Stimulated activated CD8-positive, alpha-beta memory T cell treated with anti-CD3 and anti-CD28 coated beads, Interleukin-4, amount 100 ng/mL, for 48 hours (primary cell): ENCODE measurements at places on chromosomes 2 and 18.

GRCh38 chr2:151085181-151085611, 176.5 kb downstream of the RBM43 start:
- no peak for DNase-seq

DNA sequence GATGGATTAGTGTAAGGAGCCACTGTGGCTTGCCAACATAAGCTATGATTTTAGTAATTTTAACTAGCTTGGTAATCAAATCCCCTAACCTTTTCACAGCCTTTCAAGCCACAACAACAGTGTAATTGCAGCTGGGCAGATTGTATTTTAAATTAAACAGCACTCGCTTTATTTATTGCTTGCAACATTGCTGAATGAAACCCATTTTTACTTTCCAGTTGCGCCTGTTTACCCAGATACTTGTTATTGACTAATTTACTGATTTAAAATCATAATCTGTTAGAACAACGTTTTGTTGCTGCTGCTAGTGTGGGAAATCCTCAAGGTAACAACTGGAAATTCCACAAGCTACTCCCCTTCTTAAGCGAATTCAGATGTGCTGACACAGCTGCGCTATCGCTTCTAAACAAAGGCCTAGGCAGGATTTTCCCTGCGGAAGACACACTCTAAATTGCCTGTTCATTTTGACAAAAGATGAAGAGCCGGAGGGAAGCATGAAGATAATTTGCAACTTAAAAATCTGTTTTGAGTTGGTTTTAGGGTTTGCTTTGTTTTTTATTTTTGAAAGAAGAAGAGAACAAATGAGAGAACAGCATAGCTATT, 283.9 kb downstream of the ALPK2 start:
- no peak for DNase-seq

GRCh38 chr18:26460449-26461091, 87.8 kb downstream of the KCTD1 start:
- DNase-seq: no peak

DNA sequence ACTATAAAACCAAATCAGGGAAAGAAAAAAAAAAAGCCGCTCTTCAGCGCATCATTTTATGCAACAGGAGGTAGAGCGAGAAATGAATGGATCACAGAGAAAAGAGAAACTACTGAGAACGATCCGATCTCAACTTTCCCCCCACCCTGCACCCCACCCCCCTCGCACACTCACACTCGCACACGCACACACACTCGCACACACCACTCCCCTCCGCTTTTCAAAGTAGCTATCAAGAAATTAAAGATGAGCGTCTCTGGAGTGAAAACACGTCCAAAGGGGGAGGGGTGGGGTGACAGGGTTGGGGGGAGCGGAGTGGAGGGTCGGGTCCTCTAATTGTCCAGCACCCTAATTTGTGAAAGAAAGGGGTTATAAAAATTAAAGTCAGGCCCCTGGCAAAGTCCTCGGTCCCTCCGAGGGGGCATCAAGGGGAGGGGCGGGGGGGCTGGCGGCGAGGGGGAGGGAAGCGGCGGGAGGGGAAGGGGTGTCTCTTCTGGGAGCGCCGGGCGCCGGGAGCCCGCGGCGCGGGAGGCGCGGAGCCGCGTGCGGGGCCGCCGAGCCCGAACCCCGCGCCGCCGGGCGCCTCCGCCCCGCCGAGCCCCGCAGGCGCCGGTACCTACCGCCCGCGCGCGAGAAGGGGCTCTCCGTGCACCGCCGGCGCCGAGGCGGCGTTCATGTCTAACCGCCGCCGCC, 428 bp downstream of the TCF4 start:
- no peak for DNase-seq

DNA sequence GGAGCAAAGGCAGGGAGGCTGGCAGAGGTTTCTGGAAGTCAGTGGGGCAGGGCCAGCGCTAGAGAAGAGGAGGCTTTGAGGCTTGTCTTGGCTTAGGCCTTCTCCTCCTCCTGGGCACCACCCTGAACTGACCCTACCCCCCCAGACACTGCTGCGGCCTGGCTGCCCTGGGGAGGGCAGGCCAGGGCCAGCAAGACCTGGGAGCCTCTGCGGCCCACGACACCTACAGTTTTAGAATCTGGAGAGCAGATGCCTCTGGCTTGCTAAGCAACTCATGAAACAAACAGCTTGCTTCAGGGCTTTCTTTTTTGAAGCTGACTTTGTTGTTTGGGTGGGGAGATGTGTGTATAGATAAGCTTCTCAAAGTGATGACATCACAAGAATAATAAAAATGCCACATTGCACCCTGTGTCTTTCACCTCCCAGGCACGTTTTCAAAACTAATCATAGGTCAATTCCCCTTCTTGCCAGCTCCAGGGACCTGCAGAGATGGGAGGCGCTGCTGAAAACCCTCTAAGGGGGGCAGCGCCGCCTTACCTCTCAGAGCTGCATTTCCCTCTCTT, 46.2 kb upstream of the SMAD7 start:
- no peak for DNase-seq

- DNase-seq: no peak
Measured at GRCh38 chr2:236827997-236828396, 257.7 kb upstream of the COPS8 start.

GRCh38 chr2:33208400-33208799, 261.6 kb downstream of the LTBP1 start:
- DNase-seq: no peak

GRCh38 chr18:61683856-61684255, 209.0 kb downstream of the RNF152 start:
- no peak for DNase-seq
